GM12864 (cell line): ENCODE measurements at places on chromosomes 4 and X.

DNA sequence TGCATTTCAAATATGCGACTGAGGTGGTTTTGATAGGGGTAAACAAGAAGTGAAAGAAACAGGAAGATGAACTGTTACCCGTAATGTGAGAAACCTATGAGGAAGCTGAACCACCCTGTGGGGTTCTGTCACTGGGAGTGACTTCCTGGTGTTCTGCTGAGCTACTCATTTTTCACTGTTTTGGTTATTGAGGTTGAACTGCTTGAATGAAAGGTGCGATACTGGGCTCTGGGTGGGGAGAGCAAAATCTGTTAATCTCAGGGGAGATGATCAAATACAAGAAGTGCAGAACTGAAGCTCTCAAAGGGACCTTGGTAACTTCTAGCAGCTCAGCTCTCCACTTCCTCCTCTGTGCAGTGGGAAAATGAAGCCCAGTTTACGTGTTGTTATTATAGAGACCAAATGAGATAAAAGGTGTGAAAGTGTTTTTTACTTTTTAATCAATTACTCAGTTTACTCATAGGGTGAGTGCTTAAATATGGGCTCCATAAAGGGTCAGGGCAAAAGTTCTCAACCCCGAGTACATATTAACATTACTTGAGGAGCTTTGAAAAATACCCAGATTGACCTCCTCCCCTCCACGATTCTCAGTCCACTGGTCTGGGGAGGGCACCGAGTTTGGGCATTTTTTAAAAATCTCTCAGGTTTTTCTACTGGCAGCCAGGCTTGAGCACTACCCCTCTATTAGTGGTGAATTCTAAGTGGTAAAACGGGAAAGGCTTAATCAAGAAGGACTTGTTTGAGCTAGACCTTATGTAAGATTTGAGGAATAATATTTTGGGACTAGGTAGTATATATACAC, 66.7 kb downstream of the COQ2 start:
- DNase-seq: peak; percentile 94

DNA sequence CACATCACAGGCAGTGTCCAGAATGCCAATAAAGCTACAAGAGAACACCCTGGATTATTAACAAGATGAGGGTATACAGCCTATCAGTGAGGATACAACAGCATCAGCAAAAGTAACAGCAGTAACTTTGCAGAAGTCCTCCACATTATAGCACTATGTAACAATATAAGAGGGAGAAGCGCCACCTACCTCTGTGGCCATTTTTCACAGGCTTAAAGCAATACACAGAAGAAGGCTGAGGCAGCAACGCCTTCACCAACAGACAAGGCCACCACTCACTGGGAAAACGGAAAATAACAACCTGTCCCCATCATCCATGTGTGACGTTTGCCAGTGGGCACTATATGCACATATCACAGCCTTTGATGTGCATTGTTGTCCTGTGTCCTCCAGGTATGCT, 12.5 kb downstream of the RTL8B start:
- no peak for DNase-seq

- DNase-seq: no peak
Measured at GRCh38 chrX:40964633-40965586, 120.3 kb upstream of the USP9X start.

GRCh38 chr4:118865091-118865708, 23.5 kb upstream of the SYNPO2 start:
- DNase-seq: peak; percentile 19

- DNase-seq: no peak
Measured at GRCh38 chrX:81890521-81890920, 688.6 kb downstream of the SH3BGRL start.

GRCh38 chr4:138658518-138658917, 357.1 kb upstream of the NOCT start:
- no peak for DNase-seq

DNA sequence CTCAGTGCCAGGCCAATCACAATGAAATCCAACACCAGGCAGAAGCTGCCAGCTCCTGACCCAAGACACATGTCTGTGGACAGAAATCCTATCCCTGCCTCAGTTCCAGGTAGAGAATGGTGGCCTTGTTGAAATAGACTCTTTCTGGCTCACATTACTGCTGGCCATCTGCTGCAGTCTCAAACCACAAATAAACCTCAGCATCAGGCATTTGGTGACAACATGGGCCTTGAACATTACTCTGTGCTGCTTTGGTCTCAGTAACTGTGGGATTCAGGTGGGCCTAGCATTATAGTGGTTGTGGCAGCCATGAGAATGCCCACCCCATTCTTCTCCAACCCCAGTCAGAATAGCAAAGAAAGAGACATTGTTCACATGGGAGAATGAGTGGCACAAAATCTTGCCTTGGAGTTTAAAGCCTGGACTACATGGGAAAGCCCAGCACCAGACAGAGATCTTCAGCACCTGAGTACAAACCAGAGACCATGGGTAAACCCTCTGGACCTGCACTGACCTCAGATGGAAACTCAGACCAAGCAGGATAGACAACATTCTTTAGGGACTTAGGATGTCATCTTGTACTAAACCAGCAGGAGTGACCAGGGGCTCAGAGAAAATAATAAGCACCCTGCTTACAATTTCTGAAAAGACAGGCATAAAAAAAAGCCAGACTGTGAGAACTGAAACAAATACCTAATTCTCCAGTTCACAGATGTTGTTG, 50.4 kb upstream of the TRAM1L1 start:
- no peak for DNase-seq

GRCh38 chrX:38891641-38892413, 90.6 kb downstream of the MID1IP1 start:
- no peak for DNase-seq

- DNase-seq: no peak
Measured at GRCh38 chr4:38728631-38729141, 54.1 kb downstream of the TLR10 start.

- no peak for DNase-seq
Measured at GRCh38 chrX:133314281-133314680, 96.1 kb upstream of the TFDP3 start.
